ENCODE measurements at places on chromosomes 3 and 15. TPM values are rescaled to one million over a fixed set of nuclear protein-coding genes. Genes with fewer than 3 reads are reported as not detected.

- no peak for DNase-seq
Observed at GRCh38 chr3:194072691-194073279, 63.2 kb upstream of the HES1 start.

DNA sequence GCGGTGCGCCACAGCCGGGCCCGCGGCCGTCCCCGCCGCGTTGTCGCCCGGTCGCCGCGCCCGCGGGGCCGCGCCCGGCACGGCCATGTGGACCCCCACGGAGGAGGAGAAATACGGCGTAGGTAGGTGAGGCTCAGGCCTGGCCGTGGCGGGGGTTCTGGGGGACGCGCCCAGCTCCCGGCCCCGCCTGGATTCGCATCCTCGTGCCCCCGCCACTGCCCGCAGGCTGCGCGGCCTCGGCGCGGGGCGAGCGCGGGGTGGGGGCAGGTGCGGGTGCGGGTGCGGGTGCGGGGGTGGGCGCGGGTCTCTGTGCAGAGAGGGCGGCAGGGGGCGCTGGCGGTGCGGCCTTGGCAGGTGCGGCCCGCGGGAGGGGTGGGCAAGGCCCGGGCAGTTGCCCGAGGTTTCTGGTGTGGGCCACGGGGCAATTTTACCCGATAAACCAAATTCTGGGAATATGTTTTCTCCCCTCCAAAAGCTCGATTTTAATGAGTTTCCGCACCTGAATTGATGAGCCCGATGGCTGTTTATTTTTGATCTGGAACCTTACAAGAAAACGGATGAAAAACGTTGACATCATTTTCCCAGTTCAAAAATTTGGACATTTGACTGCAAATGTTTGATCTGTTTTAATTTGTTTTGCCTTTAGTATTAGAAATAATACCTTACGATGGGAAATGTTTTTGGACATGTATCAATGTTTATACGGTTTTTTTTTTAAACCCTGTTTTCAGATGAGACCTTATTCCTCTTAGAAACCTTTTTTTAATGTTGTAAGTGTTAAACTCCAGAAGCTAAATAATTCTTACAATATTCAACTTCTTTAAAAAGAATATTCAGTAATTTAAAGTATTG, 678 bp downstream of the DOCK3 start:
- no peak for DNase-seq

GRCh38 chr3:14803101-14803980, 15.4 kb upstream of the FGD5 start:
- DNase-seq: no peak

DNA sequence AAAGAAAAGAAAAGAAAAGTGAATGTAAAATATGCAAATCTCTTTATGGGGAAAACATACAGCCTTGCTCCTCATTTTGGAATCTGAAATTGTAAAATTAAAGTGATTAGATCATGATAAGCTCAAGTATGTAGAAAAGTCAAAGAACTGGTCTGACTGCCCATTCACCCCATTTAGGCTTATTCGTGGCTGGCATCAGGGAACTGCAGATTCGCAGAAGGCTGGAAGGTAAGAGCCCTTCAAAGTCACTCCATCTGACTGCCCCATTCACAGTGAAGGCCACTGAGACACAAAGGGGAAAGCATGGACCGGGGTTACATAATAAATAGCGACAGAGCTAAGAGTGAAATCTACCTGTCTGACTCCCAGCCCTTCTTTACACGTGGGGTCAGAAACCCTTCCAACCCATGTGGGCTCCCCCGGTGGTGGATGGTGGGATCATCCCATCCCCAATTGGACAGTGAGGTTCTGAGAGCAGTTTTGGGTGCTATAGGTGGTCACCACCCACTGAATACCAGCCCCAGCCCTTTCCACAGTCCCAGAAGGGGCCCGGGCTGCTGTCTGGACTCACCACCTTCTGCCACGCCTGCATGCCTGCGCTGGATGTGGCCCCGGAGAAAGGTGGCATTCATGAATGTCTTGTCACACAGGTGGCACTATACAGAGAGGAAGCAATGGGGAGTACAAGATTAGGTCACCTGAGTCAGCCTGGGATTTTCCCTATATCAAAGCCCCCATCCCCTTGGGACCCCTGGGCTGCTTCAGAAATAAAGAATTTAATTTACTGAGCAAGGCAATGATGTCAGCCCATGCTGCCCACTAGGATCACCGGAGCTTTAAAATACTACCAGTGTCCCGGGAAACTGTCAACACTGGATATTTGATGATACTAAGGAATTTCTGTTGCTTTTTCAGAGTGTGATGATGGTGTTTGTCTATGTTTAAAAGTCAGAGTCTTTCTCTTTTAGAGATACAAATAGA, 17.9 kb downstream of the DZIP1L start:
- DNase-seq: peak; percentile 47

- no peak for DNase-seq
Observed at GRCh38 chr3:49914906-49915305, 11.2 kb upstream of the MST1R start.

DNA sequence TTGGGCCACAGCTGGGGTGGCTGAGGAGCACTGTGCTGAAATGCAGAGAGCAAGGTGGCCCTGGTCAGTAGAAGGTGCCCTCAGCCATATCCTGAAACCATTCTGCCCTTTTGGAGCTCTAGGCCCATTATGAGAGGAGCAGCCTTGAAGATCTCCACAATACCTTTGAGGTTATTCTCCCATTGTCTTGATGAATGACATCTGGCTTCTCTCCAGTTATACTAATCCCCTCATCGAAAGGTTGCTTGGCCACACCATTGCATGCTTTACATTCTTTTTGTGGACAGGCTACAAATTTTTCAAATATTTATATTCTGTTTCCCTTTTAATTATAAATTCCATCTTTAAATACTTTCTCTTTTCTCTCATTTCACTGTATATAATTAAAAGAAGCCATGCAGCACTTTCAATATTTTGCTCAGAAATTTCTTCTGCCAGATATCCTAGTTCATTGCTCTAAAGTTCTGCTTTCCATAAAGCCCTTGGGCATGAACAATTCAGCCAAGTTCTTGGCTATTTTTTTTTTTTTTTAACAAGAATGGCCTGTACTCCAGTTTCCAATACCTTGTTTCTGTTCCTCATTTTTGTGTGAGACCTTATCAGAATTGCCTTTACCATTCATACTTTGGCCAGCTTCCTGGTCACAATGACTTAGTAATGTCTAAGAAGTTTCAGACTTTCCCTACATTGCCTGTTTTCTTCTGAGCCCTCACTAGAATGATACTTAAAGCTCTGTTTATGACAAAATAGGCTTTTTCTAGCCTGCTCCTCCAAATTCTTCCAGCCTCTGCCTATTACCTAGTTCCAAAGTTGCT, 138.9 kb upstream of the SGO1 start:
- DNase-seq: peak; percentile 46

- DNase-seq: no peak
Observed at GRCh38 chr15:83250781-83251180, 33.7 kb downstream of the BNC1 start.

GRCh38 chr3:9302425-9303181, 53.2 kb upstream of the SRGAP3 start:
- peak; percentile 92 for DNase-seq

- DNase-seq: no peak
Observed at GRCh38 chr3:77040216-77040615, 317 bp downstream of the ROBO2 start.

GRCh38 chr15:76994971-76995945, at the start of gene PSTPIP1:
PSTPIP1 (plus strand) TSS chr15:76995126; CDS start chr15:76995574, 448 bp downstream.
- peak; percentile 89 for DNase-seq

GRCh38 chr3:127254730-127255129, 33.1 kb downstream of the PRR20G start:
- DNase-seq: peak; percentile 70

DNA sequence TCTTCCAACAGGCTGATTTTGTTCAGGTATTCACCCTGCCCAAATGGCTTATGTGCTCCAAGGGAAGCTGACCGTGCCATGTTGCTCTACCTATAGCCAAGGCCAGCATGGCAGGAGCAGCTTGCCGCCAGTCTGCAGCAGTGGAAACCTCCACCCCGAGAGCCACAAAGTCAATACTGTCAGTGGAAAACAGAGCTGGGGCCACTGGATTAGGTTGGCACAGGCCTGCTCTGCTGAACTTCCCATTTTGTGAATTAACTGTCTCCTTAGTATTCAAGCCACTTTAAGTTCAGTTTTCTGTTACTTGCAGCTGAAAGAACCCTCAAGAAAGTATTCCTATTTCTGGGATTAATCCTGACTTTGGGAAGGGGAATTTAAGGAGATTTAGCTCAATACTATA, 63.8 kb upstream of the XCR1 start:
- DNase-seq: peak; percentile 52

GRCh38 chr3:139309880-139310279, 33.9 kb upstream of the MRPS22 start:
- DNase-seq: no peak

- DNase-seq: peak; percentile 62
Observed at GRCh38 chr3:42051384-42052131, 39.6 kb upstream of the TRAK1 start.

- DNase-seq: peak; percentile 92
Observed at GRCh38 chr15:74489518-74490338, 28.8 kb upstream of the UBL7 start.

GRCh38 chr15:88736204-88736603, 67.0 kb upstream of the ACAN start:
- no peak for DNase-seq

- DNase-seq: no peak
Observed at GRCh38 chr3:109563149-109563548, 225.8 kb upstream of the DPPA4 start.

DNA sequence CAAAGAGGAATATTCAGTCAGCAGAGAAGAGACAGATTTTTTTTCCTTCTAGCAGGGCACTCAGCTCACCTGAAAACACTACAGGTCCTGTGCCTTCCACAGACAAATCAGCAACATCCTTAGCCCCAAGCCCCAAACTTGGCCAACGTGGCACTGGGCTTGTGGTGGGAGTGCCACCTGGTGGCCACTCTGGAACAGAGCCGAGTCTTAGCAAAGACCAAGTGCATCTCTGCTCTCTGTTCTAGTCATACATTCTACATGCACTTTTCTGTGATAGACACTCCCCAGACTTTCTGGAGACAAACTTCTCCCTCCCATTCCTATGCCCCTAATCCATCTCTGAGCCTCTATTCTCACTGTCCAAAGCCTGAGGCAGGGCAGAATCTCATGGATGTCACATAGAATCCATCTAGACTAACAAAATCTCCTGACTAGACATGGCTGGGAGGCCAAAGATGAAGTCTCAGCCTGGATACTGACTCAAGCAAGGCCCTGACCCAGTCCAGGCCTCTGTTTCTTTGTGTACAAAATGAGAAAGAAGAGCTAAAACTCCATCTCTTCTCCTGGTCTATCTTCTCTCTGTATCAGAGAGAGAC, 5.1 kb upstream of the SEMA7A start:
- peak; percentile 93 for DNase-seq

DNA sequence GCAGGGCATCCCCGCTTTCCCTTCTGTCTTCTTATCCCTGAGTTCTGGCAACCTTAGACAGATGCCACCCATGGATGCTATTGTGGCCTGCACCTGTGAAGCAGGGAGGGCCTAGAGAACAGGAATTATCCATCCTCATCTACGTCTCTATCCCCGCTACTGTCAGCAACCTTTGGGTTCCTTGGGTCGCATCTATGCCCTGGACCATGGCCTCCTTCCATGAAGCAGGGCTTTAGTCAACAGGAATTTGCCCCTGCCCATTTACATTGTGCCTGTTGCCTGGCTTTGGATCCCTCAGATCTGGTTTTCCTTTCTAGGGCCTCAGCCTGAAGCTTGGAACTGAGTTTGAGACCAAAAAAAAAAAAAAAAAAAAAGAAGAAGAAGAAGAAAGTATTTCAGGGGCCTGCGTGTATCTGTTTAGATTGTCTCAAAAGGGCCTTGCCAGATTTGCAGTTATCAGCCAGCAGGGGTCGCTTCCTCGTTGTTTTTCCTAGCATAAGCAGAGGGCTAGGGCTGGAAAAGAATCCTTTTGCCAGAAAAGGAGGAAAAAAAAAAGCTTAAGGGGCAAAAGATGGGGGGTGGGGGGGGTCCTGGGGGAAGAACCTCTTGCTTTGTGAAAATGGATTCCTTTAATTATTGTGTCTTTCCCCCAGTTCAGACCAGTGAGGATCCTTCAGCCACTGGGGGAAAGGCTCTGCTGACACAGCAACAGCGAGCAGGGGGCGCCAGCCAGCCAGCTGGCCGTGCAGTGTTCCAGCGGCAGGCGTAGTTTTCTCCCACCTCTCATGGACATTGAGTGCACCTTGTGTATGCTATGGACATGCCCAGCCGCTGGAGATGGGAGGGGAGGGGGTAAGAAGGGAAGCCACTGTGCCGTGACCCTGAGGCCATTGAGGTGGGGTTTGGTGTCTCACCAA, 65.7 kb upstream of the ALDH1L1 start:
- peak; percentile 79 for DNase-seq

DNA sequence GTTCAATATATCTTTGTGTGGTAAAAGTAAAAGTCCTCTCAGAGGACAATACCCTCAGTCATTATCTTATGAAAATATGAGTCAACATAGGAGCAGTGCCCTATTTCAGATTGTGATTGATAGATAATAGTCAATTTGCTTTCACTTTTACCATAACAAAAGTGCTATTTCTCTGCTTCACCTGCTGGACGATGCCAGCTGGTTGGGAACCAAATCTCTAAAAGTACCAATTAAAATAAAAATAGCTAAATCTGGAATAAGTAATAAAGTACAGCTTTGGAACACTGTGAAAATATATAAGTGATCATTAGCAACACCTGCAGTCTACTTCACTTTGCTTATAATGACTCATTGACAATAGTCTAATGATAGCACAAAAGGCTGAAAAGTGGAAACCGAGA, 390.3 kb upstream of the AGTR1 start:
- DNase-seq: no peak

GRCh38 chr3:125679258-125679657, 84.0 kb upstream of the OSBPL11 start:
- DNase-seq: no peak

Gene PLA1A
- total RNA-seq: not detected

Gene GUCA1C
- total RNA-seq: not detected

Gene THPO
- 12.5 TPM for total RNA-seq

Gene PIF1
- total RNA-seq: 60.0 TPM

Gene FAM174B
- 0.04 TPM for total RNA-seq

Gene C2CD4A
- total RNA-seq: not detected

Gene TMEM40
- total RNA-seq: 0.18 TPM

Gene SLITRK3
- total RNA-seq: not detected

Gene PLCH1
- total RNA-seq: 0.34 TPM

Gene VEPH1
- not detected for total RNA-seq

Gene RFC4
- total RNA-seq: 80.7 TPM

Gene IL20RB
- total RNA-seq: 1.1 TPM

Gene SIAH2
- 323 TPM for total RNA-seq

Gene NR2E3
- not detected for total RNA-seq

Gene GOLGA6A
- not detected for total RNA-seq

Gene DZIP1L
- not detected for total RNA-seq

Gene DAZL
- total RNA-seq: not detected

Gene AMT
- total RNA-seq: 2.4 TPM

Gene AP3B2
- total RNA-seq: not detected

Gene ISLR
- total RNA-seq: not detected

Gene IL5RA
- not detected for total RNA-seq

Gene ABHD14A
- total RNA-seq: 58.2 TPM

Gene SOX2
- total RNA-seq: 0.63 TPM

Gene CCR4
- total RNA-seq: not detected

Measured in Karpas-422 (cell line).